ENCODE measurements at places on chromosomes 1 and 21.

DNA sequence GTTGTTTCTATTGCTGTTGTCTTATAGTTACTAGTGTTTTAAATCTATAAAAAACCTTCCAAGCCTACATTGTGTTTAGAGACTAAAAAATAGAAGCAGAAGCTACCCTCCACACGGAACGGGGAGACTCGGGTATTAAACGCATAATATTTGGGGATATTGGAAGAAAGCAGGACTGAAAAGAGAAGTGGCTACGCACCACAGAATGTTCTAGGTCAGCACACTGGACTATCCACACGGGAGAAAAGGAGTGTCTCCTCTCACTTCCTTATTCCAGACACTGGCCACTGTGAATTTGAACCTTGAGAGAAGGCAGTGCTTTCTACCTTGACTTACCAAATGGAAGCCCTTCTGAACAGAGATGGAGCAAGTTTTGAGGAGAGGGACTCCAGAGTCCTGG lies 1.0 kb upstream of the OR10J4 start:
- no peak for DNase-seq

GRCh38 chr1:1210726-1211540 lies 3.0 kb downstream of the TNFRSF4 start:
- no peak for DNase-seq

- DNase-seq, result no peak
Measured at GRCh38 chr1:43704838-43705237, 2.5 kb upstream of the ST3GAL3 start.

DNA sequence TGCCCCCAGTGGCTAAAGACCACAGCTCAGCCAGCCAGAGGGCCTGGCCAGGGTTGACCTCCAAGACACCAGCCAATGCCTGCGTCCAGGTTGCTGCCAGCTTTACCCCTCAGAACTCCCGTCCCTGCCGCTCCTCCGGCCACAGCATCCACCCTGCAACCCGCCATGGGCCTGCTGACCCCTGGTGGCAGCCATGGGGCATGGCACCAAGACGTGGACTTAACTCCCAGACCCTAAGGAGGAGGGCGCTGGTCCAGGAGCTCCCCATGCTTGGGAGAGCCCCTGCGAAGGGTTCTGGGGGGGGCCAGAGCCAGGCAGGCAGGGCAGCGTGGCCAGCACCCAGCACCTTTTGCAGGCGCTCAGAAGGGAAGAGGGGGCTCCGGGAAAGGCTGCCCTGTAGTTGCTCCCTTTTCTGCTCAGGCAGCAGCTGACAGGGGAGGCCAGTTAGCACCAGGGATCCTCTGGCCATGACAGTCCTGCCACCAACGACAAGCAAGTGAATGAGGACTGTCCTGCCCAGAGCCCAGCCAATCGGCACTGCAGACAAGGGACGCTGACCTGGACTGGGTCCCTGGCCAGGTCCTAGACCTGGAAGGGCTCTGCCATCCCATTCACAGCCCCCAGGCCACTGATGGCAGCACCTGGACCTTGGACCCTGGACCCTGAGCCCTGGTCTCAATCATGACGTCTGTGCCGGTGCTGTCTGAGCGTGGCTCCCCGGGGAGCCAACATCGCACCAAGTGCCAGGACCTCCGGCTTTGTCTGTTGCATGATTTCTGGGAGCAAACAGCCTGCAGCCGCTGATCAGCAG lies 246.2 kb downstream of the NPHP4 start:
- no peak for DNase-seq

GRCh38 chr1:231546693-231547092 lies 18.2 kb downstream of the TSNAX start:
- DNase-seq, result no peak

GRCh38 chr1:44339731-44340130 lies 15.3 kb downstream of the ERI3 start:
- no peak for DNase-seq

DNA sequence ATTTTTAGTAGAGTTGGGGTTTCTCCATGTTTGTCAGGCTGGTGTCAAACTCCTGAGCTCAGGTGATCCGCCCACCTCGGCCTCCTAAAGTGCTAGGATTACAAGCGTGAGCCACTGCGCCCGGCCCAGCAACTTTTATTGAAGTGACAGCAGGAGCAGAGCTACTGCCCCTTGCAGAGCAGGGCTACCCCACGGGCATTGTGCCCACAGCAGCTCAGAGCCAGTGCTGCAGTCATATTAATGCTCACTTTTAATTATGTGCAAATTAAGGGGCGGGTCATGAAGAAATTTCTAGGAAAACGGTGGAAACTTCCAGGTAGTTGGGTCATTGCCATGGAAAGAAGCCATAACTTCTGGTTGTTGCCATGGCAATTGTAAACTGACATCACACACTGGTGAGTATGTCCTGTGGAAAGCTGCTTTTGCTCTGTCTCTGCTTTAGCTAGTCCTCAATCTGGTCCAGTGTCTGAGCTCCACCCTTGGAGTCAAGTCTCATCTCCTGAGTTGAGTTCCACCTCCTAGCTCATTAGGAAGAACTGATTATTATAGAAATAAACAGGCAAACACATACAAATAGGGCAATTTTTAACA lies 127.3 kb upstream of the ADGRL4 start:
- no peak for DNase-seq

- no peak for DNase-seq
Measured at GRCh38 chr1:19835578-19835977, 20.5 kb upstream of the RNF186 start.

GRCh38 chr1:162670928-162671663 lies 38.8 kb downstream of the DDR2 start:
- DNase-seq, result no peak

DNA sequence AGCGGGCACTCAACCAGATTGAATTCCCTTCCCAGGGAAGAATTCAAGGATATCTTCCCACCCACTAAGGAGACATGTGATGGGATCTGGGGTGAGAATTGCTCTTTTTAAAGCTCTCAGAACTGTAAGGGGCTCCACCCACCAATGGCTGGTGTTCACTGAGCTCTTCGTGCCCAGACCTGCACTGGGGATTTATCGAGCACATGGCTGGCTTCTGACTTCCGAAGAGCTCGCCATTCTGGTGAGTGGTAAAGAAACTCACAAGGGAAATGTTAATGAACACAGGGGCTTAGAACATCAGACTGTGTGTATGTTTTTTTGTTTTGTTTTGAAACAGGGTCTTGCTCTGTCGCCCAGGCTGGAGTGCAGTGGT lies 9.8 kb downstream of the PADI3 start:
- no peak for DNase-seq
